ENCODE measurements at places on chromosomes 2 and 18.

DNA sequence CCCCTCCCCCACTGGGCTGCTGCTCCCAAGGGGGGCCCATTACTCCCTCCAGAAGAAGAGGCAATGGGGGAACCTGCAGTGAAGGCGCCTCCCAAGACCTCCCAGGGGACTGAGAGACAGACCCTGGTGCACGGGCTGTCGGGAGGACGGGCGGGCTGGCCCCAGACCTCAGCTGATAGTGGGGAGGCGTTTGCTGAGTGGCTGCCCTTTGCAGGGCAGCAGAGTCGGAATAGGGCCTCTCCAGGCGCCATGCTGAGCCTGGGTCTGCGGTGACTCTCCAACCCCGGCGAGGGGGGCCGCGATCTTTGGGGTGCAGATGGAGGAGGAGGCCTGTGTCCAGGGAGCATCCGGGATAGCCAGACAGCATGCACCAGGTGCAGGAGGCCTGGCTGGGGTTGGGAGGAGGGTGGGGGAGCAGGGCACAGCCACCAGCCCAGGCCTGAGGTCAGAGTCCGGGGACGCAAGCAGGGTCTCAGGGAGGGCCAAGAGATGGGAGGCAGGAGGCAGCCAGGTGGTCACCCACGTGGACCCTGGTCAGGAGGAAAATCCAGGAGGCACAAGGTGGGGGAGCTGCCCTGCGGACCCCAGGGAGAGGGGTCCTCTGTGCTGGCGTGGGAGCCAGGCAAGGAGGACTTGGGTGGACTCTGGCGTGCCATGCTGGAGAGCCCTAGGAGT is 11.0 kb downstream of the CROCC2 start:
- no peak for DNase-seq

DNA sequence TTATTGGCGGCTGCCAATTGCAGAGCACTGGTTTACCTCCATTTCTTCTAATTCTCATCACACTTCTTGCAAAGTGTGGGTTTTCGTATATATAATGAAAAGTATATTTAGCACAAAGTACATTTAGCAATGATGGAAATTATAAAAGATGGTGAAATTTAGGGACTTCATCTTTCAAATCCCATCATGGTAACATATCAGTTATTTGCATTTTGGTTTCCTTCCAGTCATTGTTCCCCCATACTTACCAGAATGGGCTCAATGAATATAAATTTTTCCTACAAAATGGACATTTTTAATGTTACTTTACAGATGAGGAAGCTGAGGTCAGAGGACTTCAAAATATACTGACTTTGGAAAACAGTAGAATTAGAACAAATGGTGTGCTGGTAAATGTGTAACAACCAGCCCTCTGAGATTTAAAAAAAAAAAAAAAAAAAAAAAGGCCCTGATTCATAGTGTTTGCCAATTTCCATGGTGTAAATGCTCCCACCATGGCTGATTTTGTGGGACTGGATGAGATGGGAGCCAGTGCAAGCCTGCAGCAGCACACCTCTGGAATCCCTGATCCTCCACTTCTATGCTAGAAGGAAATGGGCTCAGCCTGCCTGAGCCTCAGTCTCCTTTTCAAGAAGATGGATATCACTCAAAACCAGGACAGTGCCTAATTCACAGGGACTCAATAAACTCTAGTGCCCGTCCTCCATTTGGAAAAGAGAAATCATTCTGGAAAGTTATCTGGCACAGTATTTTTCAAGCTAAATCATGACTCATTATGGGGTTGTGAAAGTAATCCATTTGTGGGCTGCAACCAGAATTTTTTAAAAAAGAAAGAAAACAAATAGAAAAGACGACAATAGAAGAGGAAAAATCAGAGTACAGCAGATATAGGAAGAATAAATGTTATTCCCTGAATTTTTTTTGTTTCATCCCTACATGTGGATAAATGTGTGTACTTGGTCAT is 34.0 kb downstream of the LBH start:
- no peak for DNase-seq

- no peak for DNase-seq
Measured at GRCh38 chr2:235601960-235602704, 108.3 kb downstream of the AGAP1 start.

- no peak for DNase-seq
Measured at GRCh38 chr2:234211797-234212196, 161.3 kb downstream of the SPP2 start.
